Activated T-helper 9 cell treated with anti-CD3 and anti-CD28 coated beads, Interleukin-2, amount 50 U/mL, for 16 hours (primary cell): ENCODE measurements at places on chromosomes 1 and 21.

- no peak for DNase-seq
Measured at GRCh38 chr21:38643404-38644023, 145.2 kb upstream of the ERG start.

- DNase-seq = no peak
Measured at GRCh38 chr1:54474310-54475251, 68.4 kb upstream of the SSBP3 start.

- DNase-seq = no peak
Measured at GRCh38 chr21:23471877-23472276, 2135.4 kb downstream of the MRPL39 start.

GRCh38 chr1:187959062-187959461, 1130.3 kb downstream of the PLA2G4A start:
- no peak for DNase-seq
